ENCODE measurements at places on chromosomes 4 and X.

- no peak for DNase-seq
Observed at GRCh38 chr4:161364681-161365080, 799.1 kb downstream of the FSTL5 start.

- no peak for DNase-seq
Observed at GRCh38 chr4:28682847-28683246, 1822.2 kb downstream of the STIM2 start.

GRCh38 chrX:153635788-153636668 is 11.0 kb upstream of the DUSP9 start:
- no peak for DNase-seq

DNA sequence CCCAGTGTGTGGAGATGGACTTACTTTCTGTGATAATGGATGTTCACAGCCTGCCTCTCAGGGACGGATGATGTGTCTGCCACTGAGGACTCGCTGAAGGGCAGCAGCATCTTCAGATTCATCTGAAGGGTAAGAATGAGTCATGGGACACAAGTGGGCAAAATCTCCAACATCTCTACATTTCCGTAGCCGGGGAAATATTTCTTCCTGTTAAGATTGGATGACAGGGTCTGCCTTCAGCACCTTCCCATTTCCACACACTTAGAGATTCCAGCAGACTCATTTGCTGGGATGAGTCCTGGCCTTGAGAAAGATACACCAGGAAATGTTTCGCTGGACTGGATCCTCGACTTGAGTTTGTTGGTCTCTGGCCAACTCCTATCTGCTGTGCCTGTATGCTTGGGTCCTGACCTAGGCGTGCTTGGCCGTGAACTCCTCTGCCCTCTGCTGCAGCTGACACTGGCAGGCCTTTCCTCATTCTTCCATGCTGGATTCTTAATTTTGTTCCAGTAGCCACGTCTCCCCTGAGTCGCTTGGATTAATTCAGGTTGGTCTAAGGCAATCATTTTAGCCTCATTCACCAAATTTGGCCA is 46.5 kb upstream of the SOD3 start:
- DNase-seq, result no peak

GRCh38 chr4:77021614-77022089 is 54.1 kb downstream of the CCNI start:
- DNase-seq, result no peak

DNA sequence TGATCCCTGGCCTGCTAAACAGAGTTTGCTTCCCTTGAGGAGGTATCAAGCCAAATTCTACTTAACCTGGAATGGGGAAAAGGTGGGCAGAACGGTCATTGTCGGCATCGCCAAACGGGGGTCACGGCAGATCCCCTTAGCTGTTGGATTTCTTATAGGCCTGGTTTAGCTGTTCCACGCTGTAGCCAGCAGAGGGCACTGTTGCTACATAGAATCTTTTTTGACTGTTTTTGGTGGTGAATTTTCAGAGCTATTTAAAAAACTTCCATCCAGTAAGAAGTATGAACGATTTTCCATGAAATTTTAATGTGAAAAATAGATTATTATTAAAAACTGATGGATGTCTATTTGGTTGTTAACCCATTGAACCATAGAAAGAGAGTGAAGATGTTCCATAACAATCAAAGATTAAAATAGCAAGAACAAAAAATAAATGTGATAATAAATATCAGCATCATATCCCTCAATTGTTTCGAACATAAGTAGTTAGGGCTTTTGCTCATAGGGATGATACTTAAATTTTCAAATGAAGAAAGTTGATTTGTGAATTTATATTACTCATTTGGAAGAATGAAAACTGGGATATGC is 56.6 kb downstream of the LINC00632 start:
- DNase-seq, result peak; percentile 2

DNA sequence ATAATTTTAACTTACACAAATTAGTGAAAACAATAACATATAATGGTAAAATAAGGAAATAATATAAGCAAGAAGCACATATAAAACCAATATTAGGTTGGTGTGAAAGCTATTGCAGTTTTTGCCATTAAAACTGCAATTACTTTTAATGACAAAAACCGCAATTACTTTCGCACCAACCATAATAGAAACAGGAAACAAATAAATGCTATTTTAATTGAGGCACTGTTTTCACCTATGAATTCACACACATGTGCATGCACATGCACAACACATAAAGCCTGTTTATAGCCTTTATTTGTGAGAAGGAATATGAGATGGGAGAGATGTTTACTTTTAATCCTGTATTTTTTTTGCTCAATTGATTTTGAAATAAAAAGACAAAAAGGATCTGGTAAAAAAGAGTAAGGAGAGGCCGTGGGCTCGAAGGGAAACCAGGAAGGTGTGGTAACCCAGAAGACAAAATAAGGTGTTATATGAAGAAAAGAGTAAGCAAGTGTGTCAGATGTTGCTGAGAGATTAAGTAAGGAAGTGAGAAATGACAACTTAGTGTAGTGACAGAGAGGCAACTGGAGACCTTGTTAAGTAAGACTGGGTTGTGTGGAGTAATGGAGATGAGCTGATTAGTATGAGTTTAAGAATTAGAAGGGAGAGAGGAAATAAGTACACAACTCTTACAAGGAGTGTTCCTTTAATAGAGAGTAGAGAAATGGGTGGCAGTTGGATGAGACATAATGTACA is 69.0 kb downstream of the KLHL13 start:
- no peak for DNase-seq

DNA sequence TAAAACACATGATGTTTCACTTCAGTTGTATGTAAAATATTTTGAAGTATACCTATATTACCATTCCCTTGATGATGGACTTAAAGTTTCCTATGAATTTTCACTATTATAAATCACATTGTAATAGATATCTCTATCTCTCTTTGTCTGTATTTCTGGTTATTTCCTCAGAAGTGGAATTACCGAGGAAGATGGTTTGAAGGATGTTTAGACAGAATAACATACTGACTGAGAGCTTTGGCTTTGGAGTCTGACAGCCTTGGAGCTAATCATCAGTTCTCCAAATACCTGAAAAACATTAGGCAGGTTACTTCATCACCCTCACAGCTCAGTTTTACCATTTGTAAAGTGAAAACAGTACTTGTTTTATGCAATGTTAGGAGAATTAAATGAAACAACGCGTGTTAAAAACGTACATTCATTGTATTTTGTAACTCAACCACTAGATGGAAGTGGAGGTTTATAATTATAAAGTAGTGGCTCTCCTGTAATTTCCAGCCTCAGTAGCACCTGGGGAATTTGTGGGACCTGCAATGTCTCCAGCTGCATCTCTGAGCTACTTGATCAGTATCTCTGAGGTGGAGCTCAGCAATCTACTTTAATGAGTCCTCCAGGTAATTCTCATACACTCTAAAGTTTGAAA is 14.3 kb downstream of the JCHAIN start:
- no peak for DNase-seq

GRCh38 chr4:87895964-87896621 is 63.3 kb downstream of the MEPE start:
- DNase-seq, result peak; percentile 53

- DNase-seq, result no peak
Observed at GRCh38 chrX:38000706-38001105, 5.6 kb upstream of the SYTL5 start.

DNA sequence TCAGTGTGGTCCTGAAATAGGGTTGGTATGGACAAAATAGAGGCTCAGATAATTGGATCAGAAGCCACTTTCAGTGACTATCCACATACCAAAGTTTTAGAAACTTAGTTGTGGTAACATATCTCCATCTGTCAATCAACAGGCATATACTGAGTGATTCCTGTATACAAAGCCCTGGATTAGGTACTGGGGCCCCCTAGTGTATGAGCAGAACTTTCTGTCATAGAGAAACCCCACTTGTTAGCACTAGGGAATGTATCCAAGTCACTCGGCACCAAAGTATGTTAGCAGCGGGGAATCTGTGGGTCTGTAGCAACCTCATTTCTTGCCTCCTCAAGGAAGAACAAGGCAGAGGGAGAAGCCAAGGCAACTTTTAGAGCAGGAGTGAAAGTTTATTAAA is 50.7 kb downstream of the MAP7D3 start:
- DNase-seq, result no peak

GRCh38 chrX:150504397-150505182 is 63.8 kb upstream of the MTM1 start:
- no peak for DNase-seq

GRCh38 chr4:76624241-76624681 is 189.2 kb downstream of the SHROOM3 start:
- DNase-seq, result no peak

DNA sequence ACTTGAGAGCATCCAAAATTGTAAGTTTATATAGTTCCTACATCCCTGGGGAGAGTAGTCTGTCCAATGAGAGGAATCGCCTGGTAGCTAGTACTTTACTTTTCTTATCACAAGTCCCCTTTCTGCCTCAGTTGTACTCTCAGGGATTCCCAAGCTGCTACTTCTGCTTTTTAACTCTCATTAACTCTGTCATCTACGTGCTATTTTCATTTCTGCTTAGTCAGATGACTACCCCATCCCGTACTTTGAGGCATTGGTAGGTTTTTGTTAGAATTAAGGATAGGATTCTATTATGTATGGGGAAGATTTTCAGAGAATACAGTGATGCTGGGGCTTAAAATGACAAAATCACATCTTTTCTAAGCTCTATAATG is 24.7 kb downstream of the RBPJ start:
- no peak for DNase-seq
